A549 (cell line): ENCODE measurements at places on chromosomes 16 and 17.
A peak's percentile ranks its signal among the peaks of the same experiment; 100 is the strongest.

GRCh38 chr17:57257195-57257894, 1.0 kb downstream of the MSI2 start:
- DNase-seq: no peak

GRCh38 chr16:81318711-81319110, 3.9 kb downstream of the GAN start:
- no peak for DNase-seq

- no peak for DNase-seq
Measured at GRCh38 chr16:80527297-80527696, 13.5 kb upstream of the DYNLRB2 start.

GRCh38 chr17:53818929-53819328, 3.8 kb upstream of the KIF2B start:
- DNase-seq: no peak

DNA sequence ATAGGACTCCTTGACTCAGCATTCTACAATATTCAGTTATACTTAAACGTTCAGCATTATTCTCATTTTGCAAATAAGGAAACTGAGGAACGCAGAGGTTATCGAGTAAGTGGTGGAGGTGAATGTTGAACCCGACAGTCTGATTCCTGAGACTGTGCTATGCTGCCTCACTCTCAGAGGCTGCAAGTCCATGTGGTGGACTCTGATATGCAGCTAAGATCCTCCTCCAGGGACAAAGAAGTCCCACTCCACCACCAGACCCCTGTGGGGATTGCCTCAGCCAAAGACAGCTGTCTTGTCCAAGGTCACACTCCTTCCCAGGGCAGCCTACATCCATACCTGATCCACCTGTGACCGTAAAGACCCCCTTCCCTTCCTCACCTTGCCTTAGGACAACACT, 37.5 kb downstream of the ACSM2B start:
- no peak for DNase-seq

- DNase-seq: peak; percentile 55
Measured at GRCh38 chr16:56606476-56607108, 1.8 kb upstream of the MT2A start.

- DNase-seq: no peak
Measured at GRCh38 chr16:47958726-47959125, 197.1 kb downstream of the ABCC12 start.

GRCh38 chr17:28538296-28538895, 14.0 kb downstream of the UNC119 start:
- no peak for DNase-seq

DNA sequence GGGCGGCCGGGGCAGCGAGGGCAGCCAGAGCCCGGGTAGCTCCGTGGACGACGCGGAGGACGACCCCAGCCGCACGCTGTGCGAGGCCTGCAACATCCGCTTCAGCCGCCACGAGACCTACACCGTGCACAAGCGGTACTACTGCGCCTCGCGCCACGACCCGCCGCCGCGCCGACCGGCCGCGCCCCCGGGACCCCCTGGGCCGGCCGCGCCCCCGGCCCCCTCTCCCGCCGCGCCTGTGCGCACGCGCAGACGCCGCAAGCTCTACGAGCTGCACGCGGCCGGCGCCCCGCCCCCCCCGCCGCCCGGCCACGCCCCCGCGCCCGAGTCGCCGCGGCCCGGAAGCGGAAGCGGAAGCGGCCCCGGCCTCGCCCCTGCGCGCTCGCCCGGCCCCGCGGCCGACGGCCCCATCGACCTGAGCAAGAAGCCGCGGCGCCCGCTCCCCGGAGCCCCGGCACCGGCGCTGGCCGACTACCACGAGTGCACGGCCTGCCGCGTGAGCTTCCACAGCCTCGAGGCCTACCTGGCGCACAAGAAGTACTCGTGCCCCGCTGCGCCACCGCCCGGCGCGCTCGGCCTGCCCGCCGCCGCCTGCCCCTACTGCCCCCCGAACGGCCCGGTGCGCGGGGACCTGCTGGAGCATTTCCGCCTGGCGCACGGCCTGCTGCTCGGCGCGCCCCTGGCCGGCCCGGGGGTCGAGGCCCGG, 36.1 kb upstream of the ZC3H18 start:
- peak; percentile 76 for DNase-seq

- DNase-seq: peak; percentile 59
Measured at GRCh38 chr16:81873843-81874752, 95.0 kb downstream of the PLCG2 start.

DNA sequence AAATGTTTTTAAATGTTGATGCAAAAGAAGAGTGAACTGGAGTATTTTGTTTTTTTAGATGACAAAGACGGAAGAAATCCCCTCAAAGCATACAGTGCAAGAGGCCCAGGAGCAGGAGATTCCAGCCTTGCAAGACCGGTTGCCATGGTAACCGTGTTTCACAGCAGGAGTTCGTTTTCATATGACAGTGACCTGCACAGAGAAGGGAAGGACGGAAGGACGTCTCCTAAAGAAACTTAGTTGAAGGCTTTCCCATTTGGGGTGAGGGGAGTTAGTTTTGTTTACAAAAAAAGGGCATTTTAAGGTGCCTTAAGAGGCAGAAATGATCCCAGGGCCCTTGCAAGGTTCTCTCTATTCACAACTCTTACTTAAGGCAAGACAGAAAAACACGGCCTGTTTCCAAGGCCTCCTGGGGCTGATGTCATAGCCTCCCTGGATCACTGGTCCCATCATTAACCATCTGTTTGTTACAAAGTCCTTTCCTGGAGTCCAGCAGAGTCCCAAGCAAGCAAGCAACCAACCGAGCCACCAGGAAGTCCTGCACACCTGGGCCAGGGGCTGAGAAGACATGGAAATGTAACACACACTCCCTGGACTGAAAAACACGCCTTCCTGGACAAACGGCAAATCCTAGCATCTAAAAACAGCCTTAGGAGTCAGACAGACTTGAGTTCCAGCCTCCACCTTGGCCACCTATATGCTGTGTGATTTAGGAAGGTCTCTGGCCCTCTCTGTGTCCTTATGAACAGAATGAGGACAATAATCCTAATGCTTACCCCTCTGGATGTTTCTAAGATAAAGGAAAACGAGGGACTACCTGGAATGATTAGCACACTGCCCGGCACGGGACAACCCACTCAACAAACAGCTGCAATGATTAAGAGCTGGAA, 30.3 kb upstream of the RPH3AL start:
- peak; percentile 82 for DNase-seq

DNA sequence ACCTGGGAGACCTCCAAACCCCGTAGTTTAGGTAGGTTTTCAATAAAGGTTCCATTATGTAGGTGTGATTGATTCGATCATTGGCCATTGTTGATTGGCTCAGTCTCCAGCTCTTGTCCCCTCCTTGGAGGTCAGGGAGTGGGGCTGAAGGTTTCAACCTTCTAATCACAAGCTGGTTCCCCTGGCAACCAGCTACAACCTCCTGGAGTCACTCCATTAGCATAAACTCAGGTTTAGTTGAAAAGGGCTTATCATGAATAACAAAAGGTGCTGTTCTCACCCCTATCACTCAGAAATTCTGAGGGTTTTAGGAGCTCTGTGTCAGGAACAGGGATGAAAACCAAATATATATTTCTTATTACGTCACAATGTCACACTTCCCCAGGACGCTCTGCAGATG, 28.5 kb downstream of the TMEM132E start:
- DNase-seq: no peak

DNA sequence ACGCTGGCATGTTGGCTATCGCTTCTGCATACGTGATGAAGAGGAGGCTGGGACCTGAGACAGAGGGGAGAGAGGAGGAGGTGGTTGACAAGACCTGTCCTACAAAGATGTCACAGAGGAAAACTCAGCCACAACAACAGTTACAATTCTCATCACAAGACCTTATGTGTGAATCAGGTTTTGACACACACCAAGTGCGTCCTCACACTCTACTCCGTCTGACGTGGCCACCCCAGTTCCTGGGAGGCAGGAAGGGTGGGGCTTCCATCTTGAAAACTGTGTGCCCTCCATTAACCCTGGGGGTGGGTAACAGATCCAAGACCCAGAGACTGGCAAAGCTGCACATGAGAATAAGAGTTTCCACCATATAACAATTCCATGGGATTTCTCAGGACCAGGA, 24.1 kb downstream of the SLC6A4 start:
- DNase-seq: no peak
